Neural crest cell (in vitro differentiated cells): ENCODE measurements at places on chromosomes 2 and 18. TPM values are rescaled to one million over a fixed set of nuclear protein-coding genes. Genes with fewer than 3 reads are reported as not detected.

FN1 gene
- 89.6 and 103 TPM in 2 replicates for total RNA-seq

CPO gene
- total RNA-seq: 0.25 and 0.47 TPM in 2 replicates

ASB18 gene
- not detected in 2 replicates for total RNA-seq

CCBE1 gene
- total RNA-seq: 0.18 and 0.33 TPM in 2 replicates

AQP12B gene
- not detected in 2 replicates for total RNA-seq

ZAP70 gene
- total RNA-seq: 2.4 and 2.8 TPM in 2 replicates

FBXO48 gene
- 1.6 and 1.7 TPM in 2 replicates for total RNA-seq

TNFAIP6 gene
- total RNA-seq: 0.40 and 0.75 TPM in 2 replicates

DNA sequence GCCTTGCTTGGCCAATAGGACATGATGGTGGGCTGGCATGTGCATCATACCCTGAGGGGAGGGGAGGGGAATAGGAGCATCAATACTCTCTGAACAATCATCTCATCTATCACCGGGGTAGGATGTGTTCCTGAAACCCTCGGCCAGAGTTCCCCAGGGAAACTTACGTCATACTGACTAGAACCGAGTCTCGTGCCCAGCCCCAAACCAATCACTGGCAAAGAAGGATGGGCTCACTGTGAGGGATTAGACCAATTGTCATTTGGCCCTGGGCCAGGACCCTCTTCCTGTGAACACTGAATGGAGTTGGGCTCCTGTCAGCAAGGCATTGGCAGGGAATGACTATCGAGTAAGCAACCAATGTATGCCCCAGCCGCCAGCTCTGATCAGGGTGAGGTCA is 261.5 kb downstream of the MYCN start:
- DNase-seq: no peak
- H3K4me3 ChIP-seq: no peak overlapping the region
- H3K27me3 ChIP-seq: no peaks in the 10 kb centered on the region
- no peaks in the 10 kb centered on the region for H3K36me3 ChIP-seq

DNA sequence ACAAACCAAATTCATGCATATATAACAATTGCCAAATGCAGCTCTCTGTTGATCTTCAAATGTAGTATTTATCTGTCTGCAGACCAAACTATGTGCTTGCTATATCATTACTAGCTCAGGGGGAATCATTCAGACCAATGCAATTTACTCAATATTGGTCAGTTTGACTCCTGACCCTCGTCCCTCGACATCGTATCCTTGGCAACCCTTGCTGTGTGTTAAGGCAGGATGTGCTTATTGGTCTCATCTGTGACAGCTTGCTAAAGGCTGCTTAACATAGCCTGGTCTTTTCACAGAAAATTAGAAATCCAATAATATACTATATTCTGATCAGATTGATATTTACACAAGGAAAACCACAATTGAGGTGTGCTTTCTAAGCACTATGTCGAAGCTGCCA is 747.1 kb downstream of the GALR1 start:
- H3K4me1 ChIP-seq: peaks cover 10% of the 10 kb centered on the region
- no peak overlapping the region for H3K4me3 ChIP-seq
- H3K36me3 ChIP-seq: peaks cover 3% of the 10 kb centered on the region
- H3K27me3 ChIP-seq: no peaks in the 10 kb centered on the region

DNA sequence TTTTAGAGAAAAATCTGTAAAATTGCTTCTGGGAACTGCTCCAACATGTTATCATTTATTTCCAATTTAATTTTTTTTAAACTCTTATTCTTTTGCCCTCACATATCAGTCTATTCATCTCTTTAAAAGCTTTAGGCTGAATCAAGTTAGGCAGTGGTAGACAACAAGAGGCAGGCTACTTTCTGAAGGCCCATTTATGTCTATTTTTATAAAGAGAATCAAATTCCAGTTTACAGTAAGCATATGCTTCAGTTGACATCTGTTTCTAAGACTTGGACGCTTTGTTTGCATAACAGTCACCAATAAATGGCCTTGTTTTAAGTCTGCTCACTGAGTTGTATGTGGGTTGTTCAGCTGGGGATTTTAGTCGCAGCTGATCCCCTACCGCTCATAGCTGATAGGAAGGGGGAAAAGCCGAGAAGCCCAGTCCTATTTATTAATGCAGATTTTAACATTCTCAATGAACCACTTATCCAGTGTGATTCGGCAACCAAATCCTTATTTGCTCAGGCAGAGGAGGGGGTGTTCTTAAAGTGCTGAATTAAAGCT is 260.4 kb upstream of the SIX3 start:
- no peak overlapping the region for H3K4me3 ChIP-seq
- peaks cover 15% of the 10 kb centered on the region for H3K4me1 ChIP-seq
- H3K27ac ChIP-seq: no peak overlapping the region
- H3K27me3 ChIP-seq: no peaks in the 10 kb centered on the region
- no peak for DNase-seq

DNA sequence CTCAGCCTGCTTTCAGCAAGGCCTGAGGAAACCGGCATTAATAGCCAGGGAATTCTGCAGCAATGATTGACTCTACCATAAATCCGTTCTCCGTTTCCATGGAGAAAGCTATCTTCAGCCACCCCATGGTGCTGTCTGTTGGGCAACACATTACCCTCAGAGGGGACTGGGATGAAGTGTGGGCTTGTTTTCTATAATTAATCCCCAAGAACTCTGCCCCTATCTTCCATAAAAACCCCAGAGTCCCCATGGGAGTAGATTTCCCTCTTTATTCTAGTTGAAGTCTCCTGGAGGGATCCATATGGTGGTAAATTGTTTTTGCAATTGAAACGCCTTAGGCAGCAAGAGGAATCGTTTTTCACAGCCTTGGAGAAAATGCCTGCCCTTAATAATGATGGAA is 9.2 kb downstream of the G6PC2 start:
- H3K4me3 ChIP-seq: no peak overlapping the region
- H3K4me1 ChIP-seq: peaks cover 16% of the 10 kb centered on the region
- no peak for DNase-seq
- H3K36me3 ChIP-seq: peaks cover 2% of the 10 kb centered on the region
- no peak overlapping the region for H3K27ac ChIP-seq
- peaks cover 6% of the 10 kb centered on the region for H3K27me3 ChIP-seq

- H3K4me1 ChIP-seq: peaks cover 18% of the 10 kb centered on the region
- H3K27ac ChIP-seq: no peak overlapping the region
- no peak overlapping the region for H3K4me3 ChIP-seq
- DNase-seq: no peak
Observed at GRCh38 chr2:190859347-190860297, 21.0 kb upstream of the GLS start.

GRCh38 chr18:55706898-55707297 is 118.9 kb upstream of the TCF4 start:
- no peak for DNase-seq
- peaks cover 10% of the 10 kb centered on the region for H3K36me3 ChIP-seq
- H3K27ac ChIP-seq: no peak overlapping the region
- H3K27me3 ChIP-seq: no peaks in the 10 kb centered on the region
- H3K4me1 ChIP-seq: no peaks in the 10 kb centered on the region

GRCh38 chr18:61859113-61859512 is 33.7 kb downstream of the RNF152 start:
- no peak overlapping the region for H3K4me3 ChIP-seq
- no peak for DNase-seq
- H3K36me3 ChIP-seq: peaks cover 2% of the 10 kb centered on the region
- H3K27ac ChIP-seq: no peak overlapping the region
- peaks cover 6% of the 10 kb centered on the region for H3K4me1 ChIP-seq

DNA sequence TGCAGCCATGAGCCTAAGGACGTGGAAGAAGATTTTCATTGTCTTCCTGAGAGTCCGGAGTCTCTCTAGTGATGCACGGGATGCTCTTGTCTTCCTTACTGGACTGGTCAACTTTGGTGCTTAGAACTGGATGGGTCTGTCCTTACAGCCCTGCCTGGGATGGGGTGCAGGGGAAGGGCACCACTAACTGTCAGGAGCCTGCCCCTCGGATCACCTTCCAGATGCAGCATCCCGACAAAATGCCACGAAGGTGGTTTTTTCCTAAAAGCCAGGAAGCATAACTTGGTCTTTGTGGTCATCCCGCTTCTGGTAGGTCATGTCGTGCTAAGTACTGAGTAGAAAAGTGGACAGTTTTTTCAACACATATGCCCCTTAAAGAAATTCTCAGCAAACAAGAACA is 207.4 kb upstream of the TWIST2 start:
- peaks cover 39% of the 10 kb centered on the region for H3K4me1 ChIP-seq
- no peak for DNase-seq
- no peak overlapping the region for H3K4me3 ChIP-seq
- no peaks in the 10 kb centered on the region for H3K36me3 ChIP-seq
- no peak overlapping the region for H3K27ac ChIP-seq
- H3K27me3 ChIP-seq: no peaks in the 10 kb centered on the region

GRCh38 chr2:28552045-28552823 is 56.4 kb downstream of the PLB1 start:
- no peak overlapping the region for H3K4me3 ChIP-seq
- no peak for DNase-seq
- H3K27me3 ChIP-seq: no peaks in the 10 kb centered on the region
- no peaks in the 10 kb centered on the region for H3K36me3 ChIP-seq
- H3K4me1 ChIP-seq: peaks cover 4% of the 10 kb centered on the region

DNA sequence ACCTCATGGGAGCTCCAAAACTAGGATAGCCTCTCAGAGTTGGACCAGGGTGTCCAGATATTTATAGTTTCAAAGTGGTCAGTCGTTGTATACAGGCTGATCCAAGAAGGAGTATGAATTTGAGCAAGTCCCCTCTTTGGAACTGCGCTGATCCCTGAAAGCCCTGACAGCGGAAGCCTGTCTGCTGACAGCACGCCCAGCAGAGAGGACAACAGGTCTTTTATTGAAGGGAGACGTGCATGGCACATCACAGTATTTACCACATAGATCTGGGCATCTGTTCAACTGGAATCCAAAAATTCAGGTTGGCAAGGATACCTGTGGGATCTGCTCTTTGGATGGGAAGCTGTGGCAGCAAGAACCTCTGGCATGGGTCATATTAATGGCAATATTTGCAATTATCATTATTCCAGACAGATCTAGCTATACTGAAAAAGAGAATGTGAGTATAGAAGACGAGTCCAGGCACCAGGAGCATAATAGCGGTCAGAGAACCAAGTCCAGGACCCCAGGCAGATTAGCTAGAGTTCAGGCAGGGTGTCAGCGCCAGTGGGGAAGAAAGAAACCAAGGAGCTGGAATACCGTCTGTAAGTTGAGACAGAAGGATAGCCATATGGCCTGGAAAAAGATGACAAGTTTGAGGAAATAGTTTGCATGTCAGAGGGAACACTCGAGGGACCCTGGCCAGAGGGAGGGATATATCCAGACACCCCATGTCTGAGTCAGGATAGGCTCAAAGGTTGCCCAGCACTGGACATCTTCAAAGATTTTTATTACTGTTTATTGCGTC is 260.4 kb upstream of the FANCL start:
- no peak overlapping the region for H3K4me3 ChIP-seq
- no peaks in the 10 kb centered on the region for H3K36me3 ChIP-seq
- H3K27me3 ChIP-seq: no peaks in the 10 kb centered on the region
- H3K27ac ChIP-seq: no peak overlapping the region

DNA sequence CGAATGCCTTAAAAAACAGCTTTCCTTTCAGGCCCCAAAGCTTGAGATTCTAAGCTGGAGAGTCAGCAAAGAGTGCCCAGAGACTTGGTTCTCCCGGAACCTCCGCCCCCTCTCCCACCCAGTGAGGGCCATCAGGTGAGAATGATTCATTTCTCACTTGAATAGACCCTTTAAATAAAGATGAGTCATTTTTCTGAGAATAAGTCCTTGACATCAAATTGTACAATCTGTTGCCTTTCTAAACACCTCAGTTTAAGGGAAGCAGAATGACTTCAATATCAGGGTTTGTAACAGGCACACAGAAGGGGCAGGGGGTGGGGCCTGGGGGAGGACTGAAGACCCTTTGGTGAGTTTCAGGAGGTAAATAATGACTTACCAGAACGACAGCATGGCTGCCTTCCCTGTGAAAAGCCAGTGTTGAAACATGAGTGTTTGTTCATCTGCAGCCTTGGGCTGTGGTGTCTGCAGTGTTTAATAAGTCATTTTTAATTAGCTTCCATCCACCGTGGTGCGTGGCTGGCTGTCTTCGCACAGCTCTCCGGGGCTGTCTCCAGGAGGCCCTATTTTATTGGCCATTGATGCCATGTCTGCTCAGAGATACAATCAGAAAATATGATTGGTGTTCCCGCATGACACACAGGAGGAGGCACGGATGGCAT is 134.9 kb upstream of the ZNF236 start:
- no peak overlapping the region for H3K27ac ChIP-seq
- H3K36me3 ChIP-seq: no peaks in the 10 kb centered on the region
- peaks cover 4% of the 10 kb centered on the region for H3K27me3 ChIP-seq
- no peak overlapping the region for H3K4me3 ChIP-seq

DNA sequence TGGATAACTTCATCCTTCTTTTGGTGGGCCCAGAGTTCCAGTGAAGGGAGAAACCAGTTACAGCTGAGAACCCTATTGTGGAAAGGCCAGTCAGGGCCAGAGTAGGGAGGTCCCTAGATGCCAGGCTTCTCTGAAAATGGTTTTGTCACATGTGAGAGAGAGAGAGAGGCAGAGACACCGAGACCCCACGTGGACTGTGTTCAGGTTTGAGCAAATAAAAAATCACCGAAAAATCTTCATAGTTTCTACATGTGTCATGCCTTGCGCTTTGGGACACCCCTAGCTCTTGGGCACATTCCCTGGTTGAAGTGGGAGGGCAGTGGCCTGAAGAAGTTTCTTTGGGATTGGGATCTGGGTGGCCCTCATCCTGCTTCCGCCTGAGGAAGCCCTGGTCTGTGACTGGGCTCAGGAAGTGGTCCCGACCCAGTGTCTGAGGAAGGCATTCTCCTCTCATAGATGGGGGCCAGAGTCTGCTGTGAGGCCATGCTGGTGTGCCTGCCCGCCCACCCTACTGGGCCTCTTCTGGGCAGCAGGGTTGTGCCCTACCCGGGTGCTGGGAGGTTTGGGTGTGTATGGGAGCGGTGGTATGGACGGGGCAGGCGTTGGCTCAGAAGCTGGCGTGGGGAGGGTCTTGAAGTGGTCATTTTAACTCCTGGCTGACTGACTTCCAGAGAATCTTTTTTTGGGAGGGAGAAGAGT is 16.1 kb downstream of the NCK2 start:
- H3K36me3 ChIP-seq: no peaks in the 10 kb centered on the region
- H3K27ac ChIP-seq: peak overlapping the region; percentile 67
- no peak for DNase-seq
- H3K4me1 ChIP-seq: peaks cover 36% of the 10 kb centered on the region

GRCh38 chr2:103959174-103960128 is 894.5 kb upstream of the POU3F3 start:
- H3K27me3 ChIP-seq: peaks cover 9% of the 10 kb centered on the region
- H3K27ac ChIP-seq: no peak overlapping the region
- H3K36me3 ChIP-seq: no peaks in the 10 kb centered on the region
- DNase-seq: peak; percentile 51

GRCh38 chr18:38575648-38576047 is 1010.0 kb upstream of the CELF4 start:
- no peak overlapping the region for H3K27ac ChIP-seq
- H3K4me1 ChIP-seq: no peaks in the 10 kb centered on the region
- H3K27me3 ChIP-seq: peaks cover 2% of the 10 kb centered on the region
- no peak overlapping the region for H3K4me3 ChIP-seq
- no peak for DNase-seq

DNA sequence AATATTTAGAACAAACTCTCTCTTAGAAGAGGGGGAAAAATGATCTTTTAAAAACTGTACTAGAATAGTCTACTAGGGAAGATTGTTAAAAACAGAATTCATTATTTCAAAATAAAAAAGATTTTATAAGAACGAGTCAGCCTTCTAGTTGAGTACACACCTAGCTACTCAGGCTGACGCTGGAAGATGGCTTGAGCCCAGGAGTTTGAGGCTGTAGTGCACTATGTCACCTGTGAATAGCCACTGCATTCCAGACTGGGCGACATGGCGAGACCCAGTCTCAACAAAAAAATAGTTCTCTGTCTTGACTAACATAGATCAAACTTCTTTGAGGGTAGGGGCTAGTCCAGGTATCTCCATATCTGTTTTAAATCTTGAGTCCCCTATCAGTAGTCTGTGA is 33.9 kb downstream of the ERLEC1 start:
- H3K4me1 ChIP-seq: peaks cover 12% of the 10 kb centered on the region
- peaks cover 6% of the 10 kb centered on the region for H3K36me3 ChIP-seq
- H3K4me3 ChIP-seq: no peak overlapping the region
- no peaks in the 10 kb centered on the region for H3K27me3 ChIP-seq
